ENCODE measurements at places on chromosomes 2 and 18.

DNA sequence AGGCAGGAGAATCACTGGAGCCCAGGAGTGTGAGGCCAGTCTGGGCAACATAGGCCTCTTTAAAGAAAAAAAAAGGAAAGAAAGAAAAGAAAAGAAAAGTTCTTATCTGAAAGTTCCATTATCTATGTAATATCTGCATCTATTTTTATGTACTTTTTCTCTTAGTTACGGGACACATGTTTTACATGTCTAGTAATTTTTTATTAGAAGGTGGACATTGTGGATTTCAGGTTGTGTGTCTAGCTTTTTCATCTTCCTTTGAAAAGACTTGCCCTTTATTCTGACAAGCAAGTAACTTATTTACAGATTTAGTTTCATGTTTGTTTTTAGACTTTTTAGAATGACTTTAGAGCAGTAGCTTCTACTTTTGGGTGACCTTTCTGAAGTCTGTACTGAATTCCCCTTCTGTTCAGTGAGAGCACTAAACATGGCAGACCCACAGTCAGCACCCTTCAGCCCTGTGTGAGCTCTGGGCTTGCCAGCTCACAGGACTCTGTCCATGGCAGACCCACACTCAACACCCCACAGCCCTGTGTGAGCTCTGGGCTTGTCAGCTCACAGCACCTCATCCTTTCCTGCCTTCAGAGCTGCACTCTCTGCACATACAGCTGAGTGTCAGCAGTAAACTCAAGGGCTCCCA, 17.5 kb downstream of the TRAPPC12 start:
- no peak for DNase-seq

GRCh38 chr2:43131051-43131889, 95.1 kb downstream of the ZFP36L2 start:
- DNase-seq = no peak

DNA sequence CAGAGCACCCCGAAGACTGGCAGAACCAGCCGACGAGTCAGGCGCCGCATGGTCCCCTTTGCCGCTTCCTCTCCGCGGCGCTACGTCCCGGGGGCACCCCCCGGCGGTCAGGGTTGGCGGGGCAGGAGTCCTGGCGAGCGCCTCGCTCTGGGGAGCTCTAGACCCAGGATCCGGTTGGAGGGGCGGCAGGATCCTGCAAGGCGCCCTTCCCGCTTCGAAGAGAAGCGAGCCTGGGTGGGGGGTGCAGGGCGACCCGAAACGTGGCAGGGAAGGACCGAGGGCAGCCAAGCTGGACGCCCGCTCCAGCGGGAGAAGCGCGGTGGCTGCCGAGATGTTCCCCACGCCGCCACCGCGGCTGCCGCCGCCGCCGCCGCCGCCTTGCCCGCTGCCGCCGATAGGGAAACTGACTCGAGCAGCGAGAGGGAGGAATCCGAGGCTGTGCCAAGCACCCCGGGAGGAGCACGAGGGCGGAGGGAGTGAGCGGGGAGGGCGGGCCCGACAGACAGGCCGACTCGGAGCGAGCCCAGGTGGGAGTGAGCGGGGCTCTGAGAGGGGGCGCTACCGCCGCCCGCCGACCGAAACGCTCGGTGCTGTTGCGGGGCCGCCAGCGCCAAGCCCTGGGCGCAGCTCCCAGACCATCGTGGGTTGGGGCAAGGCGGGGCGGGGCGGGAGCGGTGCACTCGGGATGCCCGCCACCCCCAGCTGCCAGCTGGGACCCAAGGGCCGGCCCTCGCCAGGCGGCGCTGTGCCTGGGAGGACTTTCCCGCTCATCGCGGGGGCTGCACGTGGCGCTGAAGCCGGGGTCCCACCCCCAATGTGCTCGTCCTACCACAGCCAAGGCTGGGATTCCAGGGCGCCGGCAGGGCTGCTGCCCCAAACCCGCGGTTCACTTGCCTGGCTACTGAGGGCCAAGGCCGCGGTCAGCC, at the start of gene GALNT14:
TSS of gene GALNT14 (minus strand) at position 404 of the 926 bp plus-strand sequence. CDS start at position 50, 354 bp downstream.
- DNase-seq = no peak

DNA sequence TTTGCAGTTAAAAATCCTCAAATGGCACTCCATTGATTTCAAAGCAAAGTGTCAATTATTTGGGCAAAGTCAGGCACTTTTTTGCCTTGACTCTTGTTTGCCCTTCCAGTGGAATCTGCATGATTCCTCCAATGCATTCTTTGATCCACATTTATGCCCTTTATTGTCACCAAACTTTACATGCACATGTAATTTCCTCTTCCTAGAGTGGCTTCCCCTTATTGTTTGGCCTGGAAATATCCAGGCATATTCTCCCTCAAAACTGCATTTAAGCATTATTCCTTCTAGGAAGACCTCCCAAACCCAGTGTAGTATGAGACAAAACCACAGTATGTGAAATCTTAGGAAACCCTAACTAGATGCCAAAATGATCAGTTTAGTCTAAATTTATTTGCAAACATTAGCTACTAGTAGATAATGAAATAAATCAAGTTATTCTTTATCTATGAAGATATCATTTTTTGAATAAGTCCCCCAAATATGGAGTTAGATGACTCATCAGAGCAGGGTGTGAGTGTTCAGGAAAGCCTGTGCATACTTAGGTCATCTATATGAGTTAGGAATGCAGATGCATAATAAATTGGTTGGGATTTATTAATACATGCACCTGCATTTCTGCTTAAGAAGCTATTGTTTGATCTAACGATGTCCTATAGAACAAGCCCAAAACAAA, 433.3 kb upstream of the TCF4 start:
- no peak for DNase-seq

DNA sequence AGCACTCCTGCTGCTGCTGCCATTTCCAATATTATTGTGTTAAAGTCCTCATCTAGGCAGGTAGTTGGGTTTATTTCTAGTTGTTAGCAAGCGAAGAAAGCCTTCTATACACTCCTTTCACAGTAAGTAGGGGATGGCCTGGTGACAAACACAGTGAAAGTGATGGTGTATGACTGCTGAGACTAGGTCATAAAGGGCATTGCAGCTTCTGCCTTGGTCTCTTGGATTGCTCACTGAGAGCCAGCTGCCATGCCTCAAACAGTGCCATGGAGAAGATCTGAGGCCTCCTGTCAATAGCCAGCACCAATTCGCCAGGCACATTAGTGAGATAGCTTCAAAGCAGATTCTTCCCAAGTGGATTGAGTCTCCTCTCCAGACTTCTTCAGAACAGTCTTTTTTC, 27.6 kb upstream of the MSTN start:
- no peak for DNase-seq

- no peak for DNase-seq
Observed at GRCh38 chr18:74453642-74454198, 3.4 kb downstream of the DIPK1C start.

GRCh38 chr2:73069041-73069854, 2.3 kb downstream of the SFXN5 start:
- DNase-seq = no peak

GRCh38 chr2:66457545-66457944, 22.6 kb downstream of the MEIS1 start:
- no peak for DNase-seq

DNA sequence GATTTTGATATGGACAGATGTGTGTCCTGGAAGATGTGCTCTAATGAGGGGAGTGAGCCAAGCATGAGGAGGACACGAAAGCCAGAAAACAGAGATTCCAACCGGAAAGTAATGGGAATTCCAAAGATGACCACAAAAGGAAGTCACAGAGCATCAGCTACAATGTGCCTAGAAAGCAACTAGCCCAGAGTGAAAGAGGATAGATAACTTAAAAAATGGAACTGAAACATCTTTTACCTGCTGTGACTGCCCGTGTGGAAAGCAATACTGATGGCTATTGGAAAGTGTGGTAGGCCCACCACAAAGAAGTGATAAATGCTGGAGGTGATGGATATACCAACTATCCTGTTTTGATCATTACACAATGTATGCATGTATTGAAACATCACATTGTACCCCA, 21.6 kb downstream of the DNMT3A start:
- DNase-seq = no peak

- no peak for DNase-seq
Observed at GRCh38 chr2:74571058-74571457, 16.5 kb downstream of the DOK1 start.

DNA sequence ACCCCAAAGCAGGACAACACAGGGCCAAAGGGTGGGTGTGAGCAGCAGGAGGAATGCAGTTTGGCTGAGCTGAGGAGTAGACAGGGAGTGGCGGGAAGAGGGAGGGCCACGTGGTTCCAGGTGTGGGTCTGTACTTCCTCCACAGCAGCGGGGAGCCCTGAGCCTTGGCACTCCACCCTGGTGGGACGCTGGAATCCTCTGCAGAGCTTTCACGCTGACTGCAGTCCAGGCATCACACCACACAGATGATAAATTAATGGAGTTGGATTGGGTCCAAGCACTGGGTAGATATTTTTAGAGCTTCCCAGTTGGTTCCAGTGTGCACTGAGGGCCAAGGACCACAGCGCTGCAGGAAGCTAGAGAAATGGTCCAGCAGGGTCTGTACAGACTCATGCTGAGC, 67.0 kb upstream of the TMEM200C start:
- DNase-seq = no peak

DNA sequence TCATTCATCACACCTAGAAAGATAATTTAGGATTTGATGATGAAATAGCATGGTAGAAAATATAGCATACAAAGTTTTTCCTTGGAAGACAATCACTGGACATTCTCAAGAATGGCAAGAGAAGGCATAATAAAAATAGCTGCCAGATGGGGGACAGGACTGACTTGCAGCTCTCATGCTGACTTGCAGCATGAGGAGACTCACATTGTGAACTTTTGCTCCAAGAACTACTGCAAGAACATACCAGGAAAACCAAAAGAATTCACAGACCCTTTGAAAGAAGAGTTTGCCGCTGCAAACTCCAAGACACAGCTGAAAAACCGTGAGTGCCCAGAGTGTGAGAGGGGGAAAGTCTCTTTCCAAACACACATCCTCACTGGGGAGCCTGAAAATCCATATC, 47.0 kb downstream of the CRYGD start:
- DNase-seq = no peak

DNA sequence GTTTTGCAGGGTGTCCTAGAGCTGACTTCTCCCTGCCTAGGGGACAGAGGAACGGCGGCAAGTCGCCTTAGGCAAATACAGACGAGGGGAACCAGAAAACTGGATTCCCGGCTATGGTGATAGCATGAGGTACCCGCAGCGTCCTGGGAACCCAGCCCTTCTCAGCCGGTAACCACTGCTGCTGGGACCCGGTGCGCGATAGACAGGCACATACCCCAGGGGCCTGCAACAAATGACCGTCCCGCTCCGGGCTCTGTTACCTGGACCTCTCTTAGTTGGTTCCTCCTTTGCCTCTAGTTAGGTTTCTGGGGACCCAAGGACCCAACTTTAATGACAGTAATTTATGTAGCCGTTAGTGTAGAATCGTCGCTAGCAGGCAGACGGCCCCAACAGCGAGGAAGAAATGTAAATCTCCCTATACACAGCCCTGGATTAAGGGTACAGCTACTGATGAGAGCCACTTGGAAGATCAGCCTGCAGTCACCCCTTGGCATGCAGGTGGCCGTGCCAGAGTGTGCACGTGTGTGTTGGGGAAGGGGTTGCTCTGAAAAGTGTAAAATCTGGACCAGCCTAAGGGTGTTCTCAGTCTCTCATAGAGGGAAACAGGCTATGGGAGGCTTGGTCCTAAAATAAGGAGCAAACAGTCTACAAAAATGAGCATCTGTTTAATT, 819 bp upstream of the SERPINE2 start:
- no peak for DNase-seq

GRCh38 chr18:48409591-48410094, 460 bp upstream of the ZBTB7C start:
- peak; percentile 44 for DNase-seq

DNA sequence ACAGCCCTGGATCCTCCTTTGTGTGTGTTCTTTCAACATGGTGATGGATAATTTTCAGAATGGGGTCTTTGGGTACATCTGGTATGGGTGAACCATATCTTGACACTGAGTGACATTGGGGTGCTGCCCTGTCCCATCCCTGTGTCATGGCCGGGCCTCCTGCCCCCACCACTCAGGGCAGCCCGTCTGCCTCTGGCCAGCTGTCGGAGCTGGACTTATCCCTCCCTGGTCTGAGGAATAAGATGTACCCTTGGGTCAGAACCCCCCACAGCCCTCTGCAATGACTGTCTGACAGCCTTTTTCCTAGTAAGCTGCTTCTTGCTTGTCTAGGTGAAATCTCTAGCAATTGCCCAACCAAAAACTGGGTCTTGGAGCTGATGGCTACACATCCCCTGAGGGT, 142.9 kb downstream of the SH3RF3 start:
- no peak for DNase-seq

- DNase-seq = no peak
Observed at GRCh38 chr2:218814540-218815243, 16.9 kb downstream of the PRKAG3 start.

DNA sequence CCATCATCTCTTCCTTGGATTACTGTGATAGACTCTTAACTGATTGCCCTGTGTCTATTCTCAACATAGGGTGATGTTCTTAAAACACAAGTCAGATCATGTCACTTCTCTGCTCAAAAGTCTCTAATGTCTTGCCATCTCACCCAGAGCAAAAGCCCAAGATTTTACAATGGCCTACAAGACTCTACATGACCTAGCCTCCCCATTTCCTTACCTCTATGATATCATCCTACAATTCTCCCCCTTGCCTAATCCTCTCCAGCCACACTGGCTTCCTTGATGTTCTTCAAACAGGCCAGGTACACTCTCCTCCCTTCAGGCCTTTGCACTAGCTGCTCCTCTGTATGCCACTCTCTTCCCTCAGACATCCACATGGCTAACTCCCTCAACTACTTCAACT, 55.1 kb downstream of the ROCK1 start:
- DNase-seq = no peak

GRCh38 chr2:68475110-68475509, 7.7 kb downstream of the APLF start:
- DNase-seq = no peak

GRCh38 chr2:132816234-132816633, 146.2 kb upstream of the LYPD1 start:
- no peak for DNase-seq

GRCh38 chr2:57296795-57297517, 749.6 kb upstream of the VRK2 start:
- no peak for DNase-seq

- no peak for DNase-seq
Observed at GRCh38 chr2:226451486-226451885, 348.1 kb downstream of the IRS1 start.

- no peak for DNase-seq
Observed at GRCh38 chr18:36406805-36407204, 109.3 kb downstream of the FHOD3 start.

GRCh38 chr18:74549591-74550104, 15.3 kb downstream of the CNDP1 start:
- DNase-seq = no peak

DNA sequence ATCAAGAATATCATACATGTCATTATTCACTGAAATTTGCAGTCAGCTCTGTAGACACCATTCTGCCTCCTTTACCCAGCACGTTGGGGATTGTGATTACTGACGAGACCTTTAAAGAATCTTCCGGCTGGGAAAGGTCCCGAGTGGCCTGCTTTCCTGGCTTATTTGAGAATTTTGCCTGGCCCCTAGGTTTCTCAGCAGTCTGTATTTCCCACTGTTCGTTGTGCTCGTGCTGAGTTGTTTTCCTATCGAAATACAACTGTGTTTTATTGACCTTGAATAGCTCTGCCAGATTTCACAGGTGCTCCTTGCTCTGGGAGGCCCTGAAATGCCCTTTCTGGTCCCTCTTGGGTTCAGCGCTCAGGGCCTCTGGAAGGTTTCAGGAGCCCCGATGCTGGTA, 94.9 kb downstream of the AGAP1 start:
- DNase-seq = no peak
